ENCODE measurements at places on chromosomes 11 and 22. TPM values are rescaled to one million over a fixed set of nuclear protein-coding genes. Genes with fewer than 3 reads are reported as not detected.

Gene MB
- not detected for total RNA-seq

Gene CSTF3
- 46.5 TPM for total RNA-seq

Gene TMEM151A
- total RNA-seq = 2.0 TPM

Gene TPP1
- total RNA-seq = 43.4 TPM

Gene OR52K2
- total RNA-seq = not detected

Gene PAMR1
- total RNA-seq = 12.6 TPM

Gene KCNE3
- 0.31 TPM for total RNA-seq

Gene RBM4
- total RNA-seq = 151 TPM

Gene MPZL3
- total RNA-seq = 8.5 TPM

DNA sequence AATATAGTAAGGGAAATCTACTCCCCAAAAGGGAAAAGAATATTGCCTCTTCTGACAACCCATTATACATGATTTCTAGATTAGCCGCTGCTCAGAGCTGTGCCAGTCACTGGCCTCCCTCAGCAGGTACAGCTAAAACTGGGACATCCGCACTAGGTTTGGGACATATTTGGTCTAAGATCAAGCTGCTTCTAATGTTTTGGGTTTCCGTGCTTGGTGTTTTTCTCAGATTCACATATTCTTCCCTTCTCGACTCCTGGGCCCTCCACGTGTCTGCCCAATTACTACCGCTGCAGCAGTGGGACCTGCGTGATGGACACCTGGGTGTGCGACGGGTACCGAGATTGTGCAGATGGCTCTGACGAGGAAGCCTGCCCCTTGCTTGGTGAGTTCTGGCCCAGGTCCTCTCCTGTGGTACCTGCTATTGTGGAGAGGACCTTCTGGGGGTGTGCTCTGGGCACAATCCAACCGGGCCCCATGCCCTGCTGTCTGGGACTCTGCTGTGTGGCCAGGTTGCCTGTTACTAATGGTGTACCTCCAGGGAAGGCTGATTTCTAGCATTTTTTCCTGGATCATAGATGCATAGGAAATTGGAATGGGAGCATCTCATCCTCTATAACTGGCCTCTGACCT, 138.1 kb upstream of the SORL1-AS1 start:
- no peak overlapping the region for H3K4me3 ChIP-seq
- H3K36me3 ChIP-seq = no peaks in the 10 kb centered on the region
- DNase-seq = no peak
- H3K27me3 ChIP-seq = peaks cover 9% of the 10 kb centered on the region
- H3K4me1 ChIP-seq = peaks cover 7% of the 10 kb centered on the region

DNA sequence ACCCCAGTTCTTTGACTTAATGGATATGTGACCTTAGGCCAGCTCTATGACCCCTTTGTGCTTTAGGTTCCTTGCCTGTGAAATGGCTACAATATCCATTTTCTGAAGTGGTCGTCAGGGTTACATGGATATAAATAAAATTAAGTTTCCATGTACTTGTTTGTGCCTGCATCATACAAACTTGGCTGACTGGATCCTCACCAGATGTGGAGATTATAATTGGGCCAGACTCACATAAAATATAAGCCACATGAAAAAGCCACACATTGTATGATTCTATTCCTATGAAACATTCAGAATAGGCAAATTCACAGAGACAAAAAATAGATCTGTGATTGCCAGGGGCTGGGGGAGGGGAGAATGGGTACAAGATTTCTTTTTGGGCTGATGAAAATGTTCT, 100.9 kb upstream of the USP47 start:
- no peak for DNase-seq
- H3K27ac ChIP-seq = no peak overlapping the region
- H3K4me1 ChIP-seq = no peaks in the 10 kb centered on the region
- no peak overlapping the region for H3K4me3 ChIP-seq
- no peaks in the 10 kb centered on the region for H3K36me3 ChIP-seq
- peaks cover 4% of the 10 kb centered on the region for H3K27me3 ChIP-seq

GRCh38 chr22:27780161-27780575, 21.4 kb downstream of the MN1 start:
- peak overlapping the region; percentile 5 for H3K27ac ChIP-seq
- peak; percentile 74 for DNase-seq
- H3K36me3 ChIP-seq = no peaks in the 10 kb centered on the region

DNA sequence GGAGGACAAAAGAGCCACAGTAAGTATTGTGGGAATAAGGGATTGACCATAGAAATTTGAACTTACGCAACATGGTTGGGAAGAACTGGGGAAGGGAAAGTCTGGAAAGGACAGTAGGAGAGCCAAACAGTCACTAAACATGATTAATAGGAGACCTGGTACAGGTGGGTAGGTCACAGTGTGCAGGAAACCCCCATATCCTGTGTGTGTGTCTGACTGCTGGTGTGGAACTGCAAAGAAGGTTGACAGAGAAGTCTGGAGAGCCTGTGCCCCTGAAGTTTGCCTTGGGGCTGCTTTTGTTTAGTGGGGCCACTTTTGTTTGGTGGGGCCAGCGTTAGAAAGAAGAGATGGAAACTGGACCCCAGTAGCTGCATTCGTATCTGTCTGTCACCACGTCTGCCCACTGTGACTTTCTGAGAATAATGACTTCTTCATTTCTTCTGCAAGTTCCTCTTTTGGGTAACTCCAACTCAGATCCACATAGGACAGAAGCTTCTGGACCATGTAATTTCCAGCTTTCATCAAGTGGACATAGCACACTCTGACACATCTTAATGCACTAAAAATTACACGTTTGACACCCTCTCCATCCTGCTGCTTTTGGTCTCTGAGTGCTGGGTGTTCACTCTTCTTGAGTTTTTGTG, 126.8 kb upstream of the RAG2 start:
- H3K27me3 ChIP-seq = no peaks in the 10 kb centered on the region
- no peak for DNase-seq
- H3K4me3 ChIP-seq = no peak overlapping the region
- no peak overlapping the region for H3K27ac ChIP-seq
- no peaks in the 10 kb centered on the region for H3K4me1 ChIP-seq
- H3K36me3 ChIP-seq = no peaks in the 10 kb centered on the region

- DNase-seq = peak; percentile 27
- no peaks in the 10 kb centered on the region for H3K36me3 ChIP-seq
- H3K4me3 ChIP-seq = peak overlapping the region; percentile 92
Measured at GRCh38 chr11:110430267-110431050, 711 bp downstream of the FDX1 start.

GRCh38 chr11:115743719-115744118, 239.5 kb upstream of the CADM1 start:
- H3K36me3 ChIP-seq = no peaks in the 10 kb centered on the region
- no peaks in the 10 kb centered on the region for H3K4me1 ChIP-seq

DNA sequence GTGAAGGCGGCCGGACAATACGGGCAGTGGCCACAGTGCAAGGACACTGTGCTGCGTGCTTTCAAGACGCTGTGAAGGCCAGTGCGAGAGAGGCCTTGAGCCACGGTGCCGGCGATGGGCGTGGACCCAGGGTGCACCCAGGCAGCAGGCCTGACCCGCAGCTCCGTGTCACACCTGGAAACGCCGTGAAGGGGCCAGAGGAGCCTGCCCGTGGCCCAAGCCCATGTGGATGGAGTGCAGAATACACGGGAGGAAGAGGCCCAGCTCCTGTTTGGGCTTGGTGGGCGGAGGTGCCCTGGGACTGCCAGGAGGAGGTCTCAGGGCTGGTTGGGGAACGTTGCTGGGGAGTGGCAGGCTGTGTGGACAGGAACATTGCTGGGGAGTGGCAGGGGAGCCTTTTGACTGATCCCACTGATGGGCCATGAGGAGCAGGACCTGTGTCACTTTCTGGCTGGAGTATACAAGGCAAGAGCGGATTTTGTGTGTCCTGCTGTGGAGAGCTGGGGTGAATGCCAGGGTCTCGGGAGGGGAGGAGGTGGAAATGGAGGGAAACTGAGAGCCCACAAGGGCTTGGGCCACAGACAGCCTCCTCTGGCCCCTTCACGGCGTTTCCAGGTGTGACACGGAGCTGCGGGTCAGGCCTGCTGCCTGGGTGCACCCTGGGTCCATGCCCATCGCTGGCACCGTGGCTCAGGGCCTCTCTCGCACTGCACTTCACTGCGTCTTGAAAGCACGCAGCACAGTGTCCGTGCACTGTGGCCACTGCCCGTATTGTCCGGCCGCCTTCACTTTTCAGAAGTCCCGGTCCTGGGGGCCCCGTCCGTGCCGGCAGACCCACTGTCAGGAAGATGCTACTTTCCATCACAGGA, 925.4 kb downstream of the BRD1 start:
- no peaks in the 10 kb centered on the region for H3K27me3 ChIP-seq
- H3K36me3 ChIP-seq = no peaks in the 10 kb centered on the region
- no peak overlapping the region for H3K27ac ChIP-seq
- no peak for DNase-seq

DNA sequence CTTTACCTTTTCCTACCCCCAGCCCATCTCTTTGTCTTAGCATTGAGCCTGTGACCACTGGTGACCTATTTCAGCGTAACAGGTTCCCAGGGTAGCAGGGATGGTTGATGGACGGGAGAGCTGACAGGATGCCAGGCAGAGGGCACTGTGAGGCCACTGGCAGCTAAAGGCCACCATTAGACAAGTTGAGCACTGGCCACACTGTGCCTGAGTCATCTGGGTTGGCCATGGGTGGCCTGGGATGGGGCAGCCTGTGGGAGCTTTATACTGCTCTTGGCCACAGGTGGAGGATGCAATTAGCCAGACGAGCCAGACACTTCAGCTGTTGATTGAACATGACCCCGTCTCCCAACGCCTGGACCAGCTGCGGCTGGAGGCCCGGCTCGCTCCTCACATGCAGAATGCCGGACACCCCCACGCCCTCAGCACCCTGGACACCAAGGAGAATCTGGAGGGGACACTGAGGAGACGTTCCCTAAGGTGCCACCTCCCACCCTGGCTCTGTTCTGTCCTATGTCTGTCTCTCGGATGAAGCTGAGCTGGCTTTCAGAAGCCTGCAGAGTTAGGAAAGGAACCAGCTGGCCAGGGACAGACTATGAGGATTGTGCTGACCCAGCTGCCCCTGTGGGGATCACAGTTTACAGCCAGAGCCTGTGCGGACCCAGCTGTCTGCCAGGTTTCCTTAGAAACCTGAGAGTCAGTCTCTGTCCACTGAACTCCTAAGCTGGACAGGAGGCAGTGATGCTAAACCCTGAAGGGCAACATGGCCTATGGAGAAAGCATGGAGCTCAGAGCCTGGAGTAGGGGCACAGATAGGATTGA, 29.8 kb downstream of the PIK3IP1 start:
- H3K4me3 ChIP-seq = no peak overlapping the region
- H3K27ac ChIP-seq = no peak overlapping the region
- H3K4me1 ChIP-seq = no peaks in the 10 kb centered on the region
- peaks cover 48% of the 10 kb centered on the region for H3K36me3 ChIP-seq
- no peaks in the 10 kb centered on the region for H3K27me3 ChIP-seq

DNA sequence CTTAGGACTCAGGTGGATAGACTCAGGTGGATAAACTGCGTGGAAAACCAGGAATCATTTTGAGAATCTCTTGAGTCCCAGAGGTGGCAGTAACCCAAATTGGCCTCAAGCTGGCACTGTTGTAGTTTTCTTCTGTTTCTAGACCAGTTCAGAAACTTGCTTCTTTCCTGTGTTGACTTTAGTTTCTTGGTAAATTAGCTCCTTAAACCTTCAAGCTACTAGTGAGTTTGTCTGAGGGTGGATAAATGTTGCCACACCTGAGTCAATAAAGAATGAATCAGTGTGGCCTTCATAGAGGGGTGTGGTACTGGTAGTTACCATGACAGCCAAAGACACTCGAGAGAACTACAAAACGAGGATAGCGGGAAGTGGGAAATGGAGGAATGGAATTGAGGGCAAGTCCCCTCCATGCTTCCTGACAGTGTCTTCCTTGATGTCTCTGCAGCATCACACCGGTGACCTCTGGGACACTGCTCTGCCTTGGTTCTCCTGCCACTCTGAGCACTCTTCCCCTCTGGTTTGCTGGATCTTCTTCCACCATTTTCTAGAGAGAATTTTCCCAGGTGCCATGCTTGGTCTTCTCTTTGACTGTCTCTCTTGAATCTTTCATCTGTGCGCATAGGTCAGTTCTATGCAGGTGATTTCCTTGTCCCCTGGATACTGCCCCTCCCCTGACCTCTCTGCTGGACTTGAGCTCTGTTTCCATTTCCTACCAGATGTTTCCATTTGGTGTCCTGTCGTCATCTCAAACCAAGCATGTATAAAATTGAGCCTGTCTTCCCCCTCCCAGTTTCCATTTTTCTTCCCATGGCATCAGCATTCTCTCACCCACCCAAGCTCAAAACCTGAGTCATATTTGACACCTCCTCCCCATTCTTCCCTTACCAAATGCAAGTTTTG, 7.2 kb downstream of the POLD4 start:
- DNase-seq = peak; percentile 49
- H3K4me3 ChIP-seq = no peak overlapping the region
- no peak overlapping the region for H3K27ac ChIP-seq
- peaks cover 19% of the 10 kb centered on the region for H3K4me1 ChIP-seq
- no peaks in the 10 kb centered on the region for H3K27me3 ChIP-seq

DNA sequence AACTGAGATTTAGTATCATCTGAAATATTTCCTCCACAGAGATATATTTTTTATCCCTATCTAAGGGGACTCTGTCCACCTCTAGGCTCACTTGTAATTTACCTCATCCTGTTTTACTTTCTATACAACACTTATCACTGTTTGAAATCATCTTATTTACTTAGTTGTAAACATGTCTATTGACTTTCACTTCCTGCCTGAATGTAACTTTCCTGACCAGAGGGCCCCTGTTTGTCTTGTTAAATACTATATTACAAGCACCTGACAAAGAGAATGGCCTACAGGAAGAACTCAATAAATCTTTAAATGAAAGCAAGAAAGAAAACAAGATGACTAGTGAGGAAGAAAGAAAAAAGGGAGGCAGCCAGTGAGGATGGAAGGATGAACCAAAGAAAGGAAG, 1727.5 kb downstream of the LRRC4C start:
- H3K27ac ChIP-seq = no peak overlapping the region
- no peaks in the 10 kb centered on the region for H3K36me3 ChIP-seq
- H3K27me3 ChIP-seq = no peaks in the 10 kb centered on the region
- H3K4me3 ChIP-seq = no peak overlapping the region

GRCh38 chr11:35662649-35663407, at the start of gene TRIM44:
Gene TRIM44 (plus strand): TSS chr11:35662775. CDS start chr11:35663112, 337 bp downstream.
- DNase-seq = peak; percentile 69
- peak within 1 kb of the TSS; percentile 78 for H3K4me3 ChIP-seq
- peaks cover 20% of the 10 kb centered on the region for H3K4me1 ChIP-seq
- H3K36me3 ChIP-seq = no peaks in the 10 kb centered on the region

- no peak overlapping the region for H3K27ac ChIP-seq
- peaks cover 4% of the 10 kb centered on the region for H3K27me3 ChIP-seq
- no peak overlapping the region for H3K4me3 ChIP-seq
- no peaks in the 10 kb centered on the region for H3K36me3 ChIP-seq
Measured at GRCh38 chr22:46432164-46433068, 96.9 kb downstream of the TRMU start.

DNA sequence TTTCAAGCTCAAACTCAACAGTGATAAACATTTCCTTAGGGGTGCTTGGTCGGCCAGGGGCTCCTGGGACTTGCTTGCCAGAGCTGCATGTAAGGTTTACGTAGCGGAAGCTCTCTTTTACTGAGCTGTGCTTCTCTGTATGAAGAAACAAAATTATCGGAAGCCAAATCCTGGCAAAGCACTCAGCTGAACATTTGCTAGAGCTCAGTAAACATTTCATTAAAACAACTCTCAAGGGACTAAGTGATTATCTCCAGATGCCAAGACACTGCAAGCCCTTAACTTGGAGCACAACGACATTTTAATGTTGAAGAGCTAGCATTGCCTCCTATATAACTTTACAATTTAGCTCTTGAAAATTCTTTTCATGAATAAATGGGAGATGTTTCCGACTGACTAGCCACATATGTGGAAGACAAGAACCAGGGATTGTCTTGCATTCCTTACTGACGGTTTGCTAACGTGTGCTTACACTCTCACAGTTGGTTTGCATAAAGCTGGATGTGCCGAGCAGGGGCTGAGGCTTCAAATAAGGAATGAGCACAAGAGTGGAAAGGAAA, 43.4 kb downstream of the SCUBE2 start:
- no peak overlapping the region for H3K4me3 ChIP-seq
- no peaks in the 10 kb centered on the region for H3K36me3 ChIP-seq
- no peaks in the 10 kb centered on the region for H3K27me3 ChIP-seq
- no peak overlapping the region for H3K27ac ChIP-seq
- no peaks in the 10 kb centered on the region for H3K4me1 ChIP-seq
